Type B pancreatic cell (in vitro differentiated cells): ENCODE measurements at places on chromosomes 11 and 22. TPM values are rescaled to one million over a fixed set of nuclear protein-coding genes. Genes with fewer than 3 reads are reported as not detected.

Gene SOX10
- 0.29 and 5.9 TPM in 2 replicates for total RNA-seq

Gene TSPAN18
- 29.0 and 52.8 TPM in 2 replicates for total RNA-seq

Gene DCDC1
- 2.0 and 4.8 TPM in 2 replicates for total RNA-seq

Gene SYT7
- 26.5 and 37.5 TPM in 2 replicates for total RNA-seq

Gene TMPRSS13
- total RNA-seq, result 6.9 and 22.7 TPM in 2 replicates

GRCh38 chr11:45852712-45853101 lies 5.4 kb downstream of the CRY2 start:
- DNase-seq, result no peak

DNA sequence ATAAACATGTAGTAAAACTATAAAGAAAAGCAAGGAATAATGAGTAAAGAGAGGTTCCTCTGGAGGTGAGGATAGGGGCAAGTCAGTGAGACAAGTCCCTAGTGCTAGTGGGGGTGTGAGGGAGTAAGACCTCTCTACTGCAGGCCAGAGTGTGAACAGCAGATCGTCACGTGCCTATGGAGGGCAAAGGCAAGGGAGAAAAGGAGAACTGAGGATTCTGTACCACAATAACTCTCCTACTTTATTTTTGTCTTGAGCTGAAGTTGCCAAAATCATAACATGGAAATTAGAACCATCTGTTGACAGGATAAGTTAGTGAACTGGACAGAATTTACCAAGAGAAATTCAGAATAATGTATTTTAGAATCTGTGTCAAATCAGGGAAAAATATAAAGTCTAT lies 77.6 kb downstream of the ENTHD1 start:
- DNase-seq, result no peak

- no peak for DNase-seq
Measured at GRCh38 chr11:104731890-104732289, 166.4 kb downstream of the CASP12 start.

DNA sequence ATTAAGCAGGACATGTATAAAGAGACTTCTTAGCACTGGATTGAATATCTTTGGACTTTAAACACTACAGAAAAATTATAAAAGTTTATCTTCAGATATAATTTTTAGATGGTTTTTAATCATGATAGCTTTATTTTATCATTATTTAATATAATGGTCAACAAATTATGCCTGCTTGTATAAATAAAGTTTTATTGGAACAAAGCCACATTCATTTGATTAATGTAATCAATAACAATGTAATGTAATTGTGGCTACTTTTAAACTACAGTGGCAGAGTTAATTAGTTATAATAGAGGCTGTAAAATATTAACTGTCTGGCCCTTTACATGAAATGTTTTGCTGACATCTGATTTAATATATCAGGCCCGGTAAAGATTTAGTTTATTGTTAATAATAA lies 70.0 kb downstream of the STIM1 start:
- DNase-seq, result no peak

GRCh38 chr11:206526-207207 lies 532 bp downstream of the BET1L start:
- DNase-seq, result peak; percentile 68

DNA sequence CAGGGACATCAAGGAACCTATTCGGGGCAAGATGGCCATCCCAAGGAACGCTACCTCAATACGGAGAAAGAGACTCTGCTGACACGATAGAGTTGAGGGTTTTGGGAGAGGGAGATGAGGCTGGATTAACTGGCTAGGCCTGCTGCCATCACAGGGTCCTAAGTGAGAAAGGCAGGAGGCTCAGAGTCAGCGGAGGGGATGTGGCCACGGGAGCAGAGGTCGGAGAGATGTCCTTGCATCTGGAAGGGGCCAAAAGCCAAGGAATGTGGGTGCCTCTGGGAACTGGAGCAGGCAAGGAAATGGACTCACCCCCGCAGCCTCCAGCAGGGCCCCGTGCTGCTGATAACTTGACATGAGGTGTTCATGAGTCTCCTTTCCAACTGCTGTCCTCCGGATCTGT lies 31.0 kb upstream of the RFPL3 start:
- DNase-seq, result peak; percentile 42
